Glutamatergic neuron (in vitro differentiated cells): ENCODE measurements at places on chromosomes 7 and 10. TPM values are rescaled to one million over a fixed set of nuclear protein-coding genes. Genes with fewer than 3 reads are reported as not detected.

The CDCA7L gene
- total RNA-seq, result 6.1 TPM

The CD36 gene
- 1.7 TPM for total RNA-seq

The CPA2 gene
- not detected for total RNA-seq

The NUTM2E gene
- 0.86 TPM for total RNA-seq

GRCh38 chr10:43299579-43299978 lies 32.7 kb upstream of the RASGEF1A start:
- DNase-seq, result no peak

DNA sequence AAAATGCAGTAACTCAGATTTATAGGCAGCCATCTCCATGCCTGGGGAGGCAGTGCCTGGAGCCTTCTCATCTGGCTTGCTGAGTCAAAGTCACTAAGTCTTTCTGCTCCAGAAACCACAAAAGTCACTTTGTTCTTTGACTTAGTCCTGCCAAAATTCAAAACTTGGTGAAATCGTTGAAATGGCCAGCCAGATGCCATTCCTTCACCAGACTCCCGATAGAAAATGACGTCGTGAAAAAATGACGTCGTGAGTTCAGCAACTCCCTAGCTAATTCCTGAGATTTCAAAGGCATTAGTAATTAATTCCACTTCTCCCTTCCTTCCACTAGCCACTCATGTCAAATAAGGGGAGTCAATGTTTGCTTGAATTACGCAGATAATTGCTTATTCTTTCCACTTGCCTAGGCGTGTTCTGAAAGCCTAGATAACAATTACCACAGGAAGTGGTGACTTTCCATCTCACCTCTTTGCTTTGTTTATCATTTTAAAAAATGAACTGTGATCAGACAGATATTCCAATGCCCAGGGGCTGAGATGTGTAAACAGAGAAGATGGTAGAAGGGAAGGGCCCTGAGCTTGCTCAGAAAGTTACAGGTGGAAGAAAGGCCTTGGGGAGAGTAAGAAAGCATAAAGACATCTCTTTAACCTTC lies 48.5 kb upstream of the OSBPL3 start:
- DNase-seq, result no peak

GRCh38 chr7:44985900-44986217 lies 7.0 kb upstream of the MYO1G start:
- DNase-seq, result no peak

DNA sequence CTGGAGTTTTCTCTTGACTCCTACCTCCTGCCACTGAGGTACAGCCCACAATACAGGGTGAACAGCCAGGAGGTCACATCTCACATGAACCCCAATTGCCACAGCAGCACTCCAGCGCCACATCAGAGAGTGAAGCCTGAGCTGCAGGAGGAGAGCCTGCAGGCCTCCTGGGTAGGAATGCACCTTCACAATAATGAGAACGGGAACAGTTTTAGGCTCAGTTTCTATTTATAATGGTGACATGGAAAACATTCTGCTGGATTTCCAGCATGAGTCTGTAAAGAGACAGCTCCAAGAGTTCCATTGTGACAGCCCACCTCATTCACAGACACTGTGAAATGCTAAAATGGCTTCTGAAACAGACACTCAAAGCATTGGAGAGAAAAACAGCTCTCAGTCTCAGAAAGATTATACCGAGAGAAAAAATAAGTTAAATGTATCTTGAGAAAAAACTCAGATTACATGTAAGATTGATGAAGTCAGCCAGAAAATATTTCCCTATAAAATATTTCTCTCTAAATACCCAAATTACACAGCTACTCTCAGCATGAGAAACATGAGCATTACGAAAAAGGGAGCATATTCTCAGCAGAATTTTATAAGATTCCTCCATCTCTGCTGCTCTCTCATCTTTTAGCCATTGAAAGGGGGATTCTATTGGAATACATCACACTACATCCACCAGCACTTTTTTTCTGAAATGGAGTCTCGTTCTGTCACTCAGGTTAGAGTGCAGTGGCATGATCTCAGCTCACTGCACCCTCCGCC lies 11.3 kb downstream of the ZNF680 start:
- no peak for DNase-seq

DNA sequence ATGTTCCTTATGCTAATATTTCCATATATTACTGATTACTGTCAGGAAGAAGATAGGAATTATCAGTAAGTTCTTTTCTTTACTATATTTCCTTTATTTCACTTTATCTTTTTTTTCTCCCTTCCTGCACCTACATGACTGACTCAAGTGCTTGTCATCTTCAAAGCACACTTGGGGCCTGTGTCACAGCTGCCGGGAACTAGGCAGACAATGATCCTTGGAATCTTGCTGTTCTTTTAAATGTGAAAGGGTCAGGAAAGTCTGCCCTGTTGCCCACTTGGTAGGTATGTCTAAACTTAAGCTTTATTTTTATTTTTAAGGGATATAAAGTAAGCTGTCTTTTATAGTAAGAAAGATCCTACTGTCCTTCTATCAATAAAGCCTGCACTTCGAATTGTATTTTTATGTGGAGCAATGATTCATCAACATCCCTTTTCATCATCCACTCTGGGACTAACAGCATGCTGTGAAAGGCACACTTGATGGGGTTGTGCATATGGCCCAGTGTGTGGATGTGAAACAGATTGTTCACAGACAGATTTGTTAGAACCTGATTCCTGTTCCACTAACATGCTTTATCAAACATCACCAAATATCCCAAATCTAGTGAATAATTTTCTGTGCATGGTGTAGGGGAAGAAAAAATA lies 556.9 kb downstream of the DNAJB9 start:
- DNase-seq, result peak; percentile 26

- DNase-seq, result no peak
Measured at GRCh38 chr7:44624318-44624717, 17.9 kb downstream of the OGDH start.
